Stimulated activated naive B cell treated with anti-CD40 and anti-IgM and Interleukin-4, amounts not matched to agents 10 μg/mL and 1 μg/mL and 100 μg/mL, for 72 hours (primary cell): ENCODE measurements at places on chromosomes 12 and 14.

DNA sequence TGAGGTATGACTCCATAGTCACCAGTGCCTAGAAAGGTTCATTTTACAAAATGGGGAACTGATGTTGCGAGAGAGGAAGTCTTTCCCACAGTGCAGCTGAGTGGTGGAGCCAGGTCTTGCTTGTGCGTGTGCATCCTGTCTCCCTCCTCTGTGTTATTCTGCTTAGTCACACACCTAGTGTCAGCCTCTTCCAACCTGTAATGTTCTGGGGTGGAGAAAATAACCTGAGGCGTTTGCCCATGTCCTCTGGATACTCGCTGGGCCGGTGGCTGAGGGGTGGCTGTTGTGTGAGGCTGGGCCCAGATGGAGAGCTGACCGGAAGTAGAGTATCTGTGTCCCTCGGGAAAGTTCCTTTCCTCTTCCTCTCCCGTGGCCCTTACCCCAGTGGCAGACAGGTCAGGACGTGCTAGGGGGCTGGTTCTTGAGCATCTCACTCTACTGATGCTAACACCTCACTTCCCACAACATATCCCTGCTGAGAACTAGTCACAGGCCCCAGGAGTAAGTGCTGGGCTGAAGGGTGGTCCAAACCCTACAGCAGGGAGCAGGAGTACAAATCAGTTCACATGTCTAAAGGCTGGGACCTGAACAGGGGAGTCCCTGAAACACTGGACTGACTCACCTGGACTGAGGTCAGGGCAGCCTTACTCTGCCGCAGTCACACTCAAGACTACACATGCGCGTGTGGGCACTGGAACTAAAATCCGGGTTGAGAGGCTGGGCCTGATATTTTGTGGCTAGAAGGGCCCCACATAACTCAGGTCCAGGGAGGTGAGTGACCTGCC is 7.0 kb downstream of the MLF2 start:
- peak; percentile 53 for DNase-seq

DNA sequence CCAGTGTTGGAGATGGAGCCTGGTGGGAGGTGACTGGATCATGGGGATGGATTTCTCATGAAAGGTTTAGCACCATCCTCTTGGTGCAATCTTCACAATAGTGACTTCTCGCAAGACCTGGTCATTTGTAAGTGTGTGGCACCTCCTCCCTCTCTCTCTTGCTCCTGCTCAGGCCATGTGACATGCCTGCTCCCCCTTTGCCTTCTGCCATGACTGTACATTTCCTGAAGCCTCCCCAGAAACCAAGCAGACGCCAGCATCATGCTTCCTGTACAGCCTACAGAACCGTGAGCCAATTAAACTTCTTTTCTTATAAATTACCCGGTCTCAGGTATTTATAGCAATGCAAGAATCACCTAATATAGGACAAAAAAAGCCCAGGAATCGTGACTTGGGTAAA is 171.0 kb upstream of the FOXN3 start:
- no peak for DNase-seq

DNA sequence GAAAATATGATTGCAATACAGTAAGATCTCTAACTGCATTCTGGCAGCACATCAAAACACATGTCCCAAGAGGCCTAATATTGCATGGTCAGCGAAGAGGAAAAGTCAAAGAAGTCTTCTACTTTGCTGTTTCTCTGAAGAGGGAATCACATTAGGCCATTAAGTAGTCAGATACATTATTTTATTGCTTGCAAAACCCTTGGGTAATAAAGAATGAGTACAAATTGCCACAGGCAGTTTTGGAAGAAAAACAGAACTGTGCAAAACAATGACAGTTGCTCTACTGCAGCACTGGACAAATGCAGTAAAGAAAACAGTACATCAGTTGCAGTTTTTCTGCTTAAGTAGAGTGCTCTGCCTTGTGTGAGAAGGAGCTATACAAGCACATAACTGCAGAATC is 211.9 kb downstream of the MED13L start:
- no peak for DNase-seq

DNA sequence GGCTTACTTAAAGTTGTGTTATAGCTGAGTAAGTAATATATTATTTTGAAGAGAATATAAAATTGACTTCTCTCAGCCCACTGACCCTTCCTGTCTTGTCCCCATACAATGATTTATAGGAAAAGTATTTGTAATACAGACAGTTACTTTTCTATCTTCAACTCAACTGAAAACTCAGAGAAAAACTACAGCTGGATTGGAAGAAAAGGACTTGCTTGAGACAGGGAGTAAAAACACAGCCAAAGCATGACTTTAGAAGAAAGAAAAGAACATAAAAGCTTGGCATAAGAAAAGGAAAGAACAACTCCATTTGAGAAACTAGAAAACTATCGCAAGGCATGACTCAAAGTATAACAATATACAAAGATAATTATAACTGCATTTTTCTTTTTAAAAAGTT is 57.5 kb downstream of the MSRB3 start:
- DNase-seq, result no peak

DNA sequence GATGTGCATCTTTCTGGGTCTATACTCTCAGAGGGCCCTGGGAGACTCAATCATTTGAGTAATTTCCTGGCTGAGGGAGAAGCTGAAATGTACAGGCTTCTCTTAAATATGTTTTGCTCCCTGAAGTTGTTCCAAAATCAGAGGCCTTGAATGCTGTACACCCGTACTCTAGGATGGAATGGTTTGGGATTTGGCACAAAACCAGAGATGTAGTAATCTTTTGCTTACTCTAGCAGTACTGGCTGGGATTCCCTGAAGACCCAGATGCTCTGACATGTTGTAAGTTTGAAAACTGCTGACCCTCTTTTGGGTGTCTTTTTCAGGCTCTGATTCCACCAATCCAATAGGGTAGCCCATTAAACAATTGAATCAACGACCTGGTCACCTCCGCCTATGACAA is 10.4 kb downstream of the ACACB start:
- no peak for DNase-seq

- DNase-seq, result no peak
These were observed 29.6 kb downstream of the TMX1 start for GRCh38 chr14:51269634-51270033.

- DNase-seq, result no peak
These were observed 68.8 kb downstream of the PLEKHG3 start for GRCh38 chr14:64773046-64773445.

DNA sequence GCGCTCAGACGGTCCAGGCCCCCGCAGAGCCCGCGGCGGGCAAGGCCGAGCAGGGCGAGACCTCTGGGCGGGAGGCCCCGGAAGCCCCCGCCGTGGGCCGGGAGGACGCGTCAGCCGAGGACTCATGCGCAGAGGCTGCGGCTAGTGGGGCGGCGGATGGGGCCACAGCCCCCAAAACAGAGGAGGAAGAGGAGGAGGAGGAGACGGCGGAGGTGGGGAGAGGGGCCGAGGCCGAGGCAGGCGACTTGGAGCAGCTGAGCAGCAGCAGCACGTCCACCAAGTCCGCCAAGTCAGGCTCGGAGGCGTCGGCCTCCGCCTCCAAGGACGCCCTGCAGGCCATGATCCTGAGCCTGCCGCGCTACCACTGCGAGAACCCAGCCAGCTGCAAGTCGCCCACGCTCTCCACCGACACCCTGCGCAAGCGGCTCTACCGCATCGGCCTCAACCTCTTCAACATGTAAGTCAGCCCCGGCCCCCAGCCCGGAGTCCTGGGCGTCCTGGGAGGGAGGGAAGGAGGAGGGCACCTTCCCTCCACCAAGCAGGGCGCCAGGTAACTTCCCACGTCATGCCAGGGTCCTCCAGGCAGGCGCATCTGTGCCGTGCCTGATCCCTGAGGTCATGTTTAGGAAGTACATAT is 72.4 kb downstream of the IQSEC3 start:
- no peak for DNase-seq

DNA sequence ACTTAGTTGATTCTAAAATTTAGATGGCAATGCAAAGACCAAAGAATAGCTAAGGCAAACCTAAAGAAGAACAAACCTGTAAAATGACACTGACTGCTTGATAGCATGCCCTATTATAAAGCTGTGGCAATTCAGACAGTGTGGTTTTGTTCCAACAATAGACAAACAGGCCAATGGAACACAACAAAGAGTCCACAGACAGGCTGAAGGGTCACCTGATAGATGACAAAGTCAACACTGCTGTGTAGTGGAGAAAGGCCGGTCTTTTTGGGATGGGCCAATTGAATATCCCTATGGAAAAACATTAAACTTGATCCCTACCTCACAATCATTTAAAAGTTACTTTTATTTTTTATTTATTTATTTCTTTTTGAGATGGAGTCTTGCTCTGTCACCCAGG is 33.8 kb upstream of the SLC25A3 start:
- no peak for DNase-seq

- no peak for DNase-seq
These were observed 9.4 kb upstream of the KCNA1 start for GRCh38 chr12:4900327-4900726.

DNA sequence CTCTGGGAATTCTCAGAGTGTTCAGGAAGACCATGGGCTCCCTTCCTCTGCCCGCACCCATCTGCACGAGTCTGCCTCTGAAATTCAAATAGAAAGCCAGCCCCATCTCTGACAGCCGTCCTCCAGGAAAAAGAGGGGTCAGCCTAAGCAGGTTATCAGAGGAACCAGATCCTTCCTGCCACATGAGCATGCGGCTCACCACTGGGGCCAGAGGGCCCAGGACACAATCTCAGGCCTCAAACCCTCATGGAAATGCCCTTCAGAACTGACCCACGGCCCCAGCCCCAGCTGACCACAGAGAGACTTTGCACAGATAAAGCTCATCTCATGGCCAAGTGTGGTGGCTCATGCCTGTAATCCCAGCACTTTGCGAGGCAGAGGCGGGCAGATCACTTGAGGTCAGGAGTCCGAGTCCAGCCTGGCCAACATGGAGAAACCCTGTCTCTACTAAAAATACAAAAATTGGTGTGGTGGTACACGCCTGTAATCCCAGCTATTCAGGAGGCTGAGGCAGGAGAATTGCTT is 23.2 kb downstream of the PXN start:
- no peak for DNase-seq

DNA sequence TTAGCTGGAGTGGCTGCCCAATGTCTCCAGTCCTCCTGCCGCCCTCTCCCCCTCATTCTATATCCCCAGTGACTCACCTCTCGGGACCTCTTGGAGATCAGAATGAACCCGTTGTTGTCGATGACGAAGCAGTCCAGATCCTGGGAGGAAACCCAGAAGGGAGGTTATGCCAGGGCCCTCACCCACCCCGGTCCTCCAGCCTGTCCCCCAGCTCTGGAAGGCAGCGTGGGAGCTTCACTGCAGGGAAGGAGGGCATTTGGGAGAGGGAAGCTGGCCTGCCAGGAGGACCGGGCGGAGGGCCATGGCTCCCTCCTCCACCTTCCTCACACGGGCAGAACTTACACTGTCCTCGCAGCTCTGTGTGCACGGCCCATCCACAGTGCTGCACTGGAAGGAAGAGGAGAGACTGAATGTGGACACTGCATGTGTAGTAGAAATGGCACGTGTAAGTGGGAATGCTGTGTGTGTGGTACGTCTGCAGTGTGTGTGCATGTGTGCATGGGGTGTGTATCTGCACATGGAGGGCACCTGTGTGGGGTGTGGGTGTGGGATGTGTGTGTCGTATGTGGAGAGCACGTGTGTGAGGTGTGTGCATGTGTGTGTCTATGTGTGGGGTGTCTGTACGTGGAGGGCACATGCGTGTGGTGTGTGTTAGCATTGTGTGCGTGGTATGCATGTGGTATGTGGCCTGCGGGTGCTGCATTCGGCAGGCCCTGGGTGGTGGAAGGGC is 10.0 kb upstream of the LRTM2 start:
- DNase-seq, result no peak
